ENCODE measurements at places on chromosomes 4 and X. TPM values are rescaled to one million over a fixed set of nuclear protein-coding genes. Genes with fewer than 3 reads are reported as not detected.

Gene LINC00632
- total RNA-seq: not detected

Gene ADH7
- not detected for total RNA-seq

Gene CT45A3
- not detected for total RNA-seq

Gene DCHS2
- 0.07 TPM for total RNA-seq

Gene REELD1
- total RNA-seq: not detected

Gene GAK
- total RNA-seq: 94.1 TPM

Gene MAGEA3
- total RNA-seq: not detected

Gene NWD2
- total RNA-seq: 1.4 TPM

Gene PDCL2
- total RNA-seq: not detected

Gene CT47B1
- not detected for total RNA-seq

Gene KDR
- 0.09 TPM for total RNA-seq

Gene F11
- total RNA-seq: 0.86 TPM

Gene XAGE2
- not detected for total RNA-seq

Gene SPATA4
- total RNA-seq: not detected

Gene TCEAL5
- not detected for total RNA-seq

Gene ARSJ
- 13.3 TPM for total RNA-seq

Gene RNF128
- total RNA-seq: 40.1 TPM

Gene NPNT
- total RNA-seq: 90.1 TPM

Gene EMCN
- not detected for total RNA-seq

Gene SLC49A3
- 0.40 TPM for total RNA-seq

Gene HGFAC
- not detected for total RNA-seq

Gene NDP
- 1.5 TPM for total RNA-seq

Gene SSX1
- not detected for total RNA-seq

Gene DIAPH2
- total RNA-seq: 20.9 TPM

Gene TDO2
- not detected for total RNA-seq

Gene GJB1
- 80.4 TPM for total RNA-seq

Gene CACNA1F
- not detected for total RNA-seq

Gene CFP
- total RNA-seq: 1.2 TPM

Gene PHOX2B
- total RNA-seq: not detected

Gene BEX2
- 2.5 TPM for total RNA-seq

Gene JAKMIP1
- not detected for total RNA-seq

All from Calu3 (cell line).